Esophagus muscularis mucosa (tissue), 4 donors: ENCODE measurements at places on chromosomes 11 and 22. TPM values are rescaled to one million over a fixed set of nuclear protein-coding genes. Genes with fewer than 3 reads are reported as not detected.

The NXPE2 gene
- not detected for total RNA-seq

The PANX2 gene
- total RNA-seq, result 0.71 TPM

DNA sequence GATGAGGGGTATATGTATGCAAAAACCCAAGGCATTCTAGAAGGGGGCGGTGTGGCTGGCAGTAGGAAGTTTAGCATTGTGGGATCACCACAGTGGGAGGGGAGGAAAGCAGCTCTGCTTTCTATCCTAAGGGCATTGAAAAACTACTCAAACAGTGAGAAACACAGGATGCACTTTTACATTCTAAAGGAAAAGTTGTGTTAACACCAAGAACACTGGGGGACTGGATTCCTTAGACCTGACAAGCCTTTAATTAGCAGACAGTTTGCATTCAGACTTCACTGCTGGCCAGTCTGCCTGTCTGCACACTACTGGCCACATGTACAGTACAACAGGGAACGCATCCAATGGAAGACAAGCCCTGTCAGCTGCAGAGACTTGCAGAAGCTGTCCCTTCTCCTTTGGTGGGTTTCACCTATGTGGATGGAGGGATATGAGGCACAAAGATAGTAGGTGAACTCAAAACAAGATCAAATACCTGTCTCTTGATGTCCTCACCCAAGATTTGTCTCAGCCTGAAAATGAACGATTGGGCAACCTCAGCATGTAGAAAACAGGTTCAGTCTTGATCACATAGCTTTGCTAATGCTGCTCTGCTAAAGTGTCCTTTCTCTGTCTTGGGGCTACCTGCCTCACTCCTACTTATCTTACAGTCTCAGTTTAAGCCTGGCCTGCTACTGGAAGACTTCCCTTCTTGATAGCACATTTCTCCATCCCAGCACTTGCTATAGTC is 64.8 kb downstream of the TENM4 start:
- no peak for DNase-seq

GRCh38 chr11:21976210-21976609 is 216.7 kb upstream of the ANO5 start:
- DNase-seq, result no peak

The OTUB1 gene
- total RNA-seq, result 60.8 TPM

GRCh38 chr22:42360348-42360747 is 71.9 kb downstream of the NFAM1 start:
- no peak for DNase-seq

- DNase-seq, result no peak
Observed at GRCh38 chr22:38707346-38707745, 1.6 kb downstream of the GTPBP1 start.

- DNase-seq, result no peak
Observed at GRCh38 chr11:74777877-74778276, 29.2 kb downstream of the RNF169 start.

- no peak for DNase-seq
Observed at GRCh38 chr11:115872416-115872815, 368.2 kb upstream of the CADM1 start.

GRCh38 chr22:42933485-42934091 is 76.5 kb upstream of the ARFGAP3 start:
- no peak for DNase-seq

The CRYBB2 gene
- total RNA-seq, result 0.40 TPM

The OR51B4 gene
- not detected for total RNA-seq

The ANGPTL5 gene
- 1.0 TPM for total RNA-seq

DNA sequence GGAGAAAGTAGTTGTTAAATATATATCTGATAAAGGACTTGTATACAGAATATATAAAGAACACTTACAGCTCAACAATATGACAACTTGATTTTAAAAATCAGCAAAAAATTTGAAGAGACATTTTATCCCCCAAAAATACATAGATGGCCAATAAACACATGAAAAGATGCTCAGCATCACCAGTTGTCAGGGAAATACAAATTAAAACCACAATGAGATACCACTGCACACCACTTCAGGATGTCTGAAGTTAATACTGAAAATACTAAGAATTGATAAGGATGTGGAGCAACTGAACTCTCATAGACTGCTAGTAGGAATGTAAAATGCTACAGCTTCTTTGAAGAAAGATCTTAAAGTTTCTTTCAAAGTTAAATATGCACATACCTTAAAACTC is 49.2 kb downstream of the KREMEN1 start:
- no peak for DNase-seq

GRCh38 chr22:26646158-26646557 is 11.2 kb upstream of the MIAT start:
- DNase-seq, result no peak

GRCh38 chr11:9886595-9886994 is 222.7 kb downstream of the SWAP70 start:
- DNase-seq, result no peak

- no peak for DNase-seq
Observed at GRCh38 chr22:50209893-50210292, 9.1 kb downstream of the SELENOO start.

GRCh38 chr11:118774032-118774431 is 16.9 kb downstream of the DDX6 start:
- no peak for DNase-seq

GRCh38 chr22:25113316-25113721 is 86.3 kb upstream of the CRYBB3 start:
- DNase-seq, result no peak

The LINC01488 gene
- not detected for total RNA-seq

The GNG3 gene
- 0.65 TPM for total RNA-seq

GRCh38 chr11:10858439-10859325 is 829 bp upstream of the ZBED5 start:
- DNase-seq, result peak; percentile 93

The MIOX gene
- not detected for total RNA-seq

The IFT27 gene
- total RNA-seq, result 24.1 TPM

The KRTAP5-8 gene
- total RNA-seq, result not detected

- DNase-seq, result no peak
Observed at GRCh38 chr11:103529181-103529684, 420.0 kb downstream of the DYNC2H1 start.

The MS4A10 gene
- not detected for total RNA-seq

The TSKU gene
- total RNA-seq, result 48.0 TPM

- no peak for DNase-seq
Observed at GRCh38 chr22:19625331-19626041, 88.8 kb upstream of the SEPTIN5 start.

DNA sequence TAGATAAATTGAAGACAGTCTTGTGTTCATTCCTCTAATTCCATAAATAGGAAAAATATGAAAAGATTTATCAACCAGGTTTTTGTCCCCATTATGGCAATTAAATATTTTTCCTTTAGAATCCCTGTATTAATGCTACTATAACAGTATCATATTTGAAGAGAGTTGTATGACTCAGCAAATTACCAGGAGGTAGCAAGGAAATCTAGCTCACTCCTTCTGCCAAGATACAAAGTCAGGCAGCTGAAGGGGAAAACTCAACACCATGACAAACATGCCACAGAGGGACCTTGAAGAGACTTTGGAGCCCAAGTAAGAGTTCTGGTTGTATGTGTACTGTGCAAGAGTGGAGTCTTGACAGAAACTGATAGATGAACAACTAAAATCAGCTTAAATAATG is 143.3 kb downstream of the GUCY1A2 start:
- no peak for DNase-seq

- no peak for DNase-seq
Observed at GRCh38 chr11:17972987-17973386, 39.9 kb downstream of the SERGEF start.

GRCh38 chr11:11841116-11841722 is 553 bp upstream of the USP47 start:
- DNase-seq, result no peak

DNA sequence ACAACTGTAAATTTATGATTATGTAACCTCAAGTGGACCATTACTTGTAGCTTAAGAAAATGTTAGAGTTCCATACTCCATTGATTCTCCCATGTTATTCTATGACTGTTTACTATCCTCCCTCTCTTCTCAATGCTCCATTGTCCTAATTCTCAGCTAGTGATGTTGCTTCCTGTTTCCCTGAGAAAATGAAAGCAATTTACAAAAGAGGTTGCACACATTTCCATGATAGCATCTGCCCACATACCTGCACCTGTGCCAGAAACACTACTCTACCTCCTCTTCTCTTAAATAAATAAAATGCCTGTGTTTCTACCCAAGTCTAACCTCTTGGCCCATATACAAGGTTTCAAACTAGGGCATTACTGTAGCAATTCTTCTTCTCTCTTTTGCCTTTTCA is 1620.9 kb downstream of the FAM181B start:
- no peak for DNase-seq

The FGF4 gene
- total RNA-seq, result not detected

DNA sequence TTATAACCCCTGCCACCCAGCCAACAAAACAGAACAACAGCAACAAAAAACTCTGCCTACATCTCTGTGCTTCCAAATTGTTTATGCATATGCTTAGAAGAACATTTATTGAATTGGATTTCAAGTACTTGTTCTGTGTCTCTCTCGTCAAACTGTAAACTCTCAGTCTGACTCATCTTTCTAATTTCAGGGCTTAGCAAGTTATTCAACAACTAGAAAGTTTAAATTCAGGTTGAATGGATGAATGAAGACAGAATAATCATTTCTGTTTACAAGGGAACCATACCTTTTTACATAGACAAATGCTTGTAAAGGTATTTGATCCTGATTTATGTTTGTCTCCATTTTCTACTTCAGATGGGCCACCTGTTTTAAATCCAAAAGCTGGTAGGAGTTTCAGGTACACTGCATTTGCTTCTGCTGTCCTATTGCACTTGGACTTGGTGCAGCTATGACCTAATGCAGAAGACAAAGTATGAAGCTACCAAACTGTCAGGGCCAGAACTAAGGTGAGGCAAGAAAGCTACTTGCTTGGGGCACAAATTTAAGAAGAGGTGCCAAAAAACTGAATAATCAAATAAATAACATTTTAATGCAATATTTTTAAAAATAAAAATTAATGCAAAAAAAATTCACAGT is 1.6 kb upstream of the FBXO3 start:
- no peak for DNase-seq

DNA sequence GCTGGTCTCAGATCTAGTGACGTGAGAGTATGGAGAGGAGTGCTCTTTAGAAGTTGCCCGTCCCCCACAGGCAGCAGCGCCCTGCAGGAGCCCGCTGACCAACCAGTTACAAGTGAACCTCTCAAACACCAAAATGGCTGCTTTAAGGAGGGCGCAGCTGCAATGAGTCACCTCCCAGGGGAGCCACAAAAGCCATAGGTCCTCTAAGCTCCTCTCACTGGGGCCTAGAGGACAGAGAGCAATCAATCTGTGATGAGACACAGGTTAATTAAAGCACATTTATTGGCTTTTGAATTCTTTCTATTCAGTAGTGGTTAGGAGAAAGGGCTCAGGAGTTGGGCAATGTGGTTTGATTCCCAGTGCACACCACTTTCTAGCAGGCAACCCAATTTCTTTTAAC is 15.5 kb upstream of the RAPSN start:
- DNase-seq, result no peak

The CHRM4 gene
- total RNA-seq, result 1.5 TPM

DNA sequence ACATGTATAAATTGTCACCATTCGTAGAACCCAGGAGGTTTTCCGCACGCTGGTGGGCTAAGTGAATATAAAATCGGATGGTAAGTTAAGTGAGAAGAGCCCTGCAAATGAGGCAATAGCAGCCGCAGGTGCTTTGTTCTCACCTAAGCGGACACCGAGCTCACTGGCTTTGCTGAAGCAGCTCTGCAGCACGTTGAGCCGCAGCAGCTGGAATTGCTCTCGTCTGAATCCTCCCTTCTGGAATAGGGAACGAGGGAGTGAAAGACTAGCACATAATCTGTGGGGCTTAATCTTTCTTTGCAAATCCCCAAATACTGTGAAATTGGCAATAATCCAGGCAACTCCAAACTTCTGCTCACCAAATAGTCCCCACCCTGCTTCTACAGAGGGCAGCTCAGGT is 488.1 kb downstream of the NTM start:
- DNase-seq, result peak; percentile 45

GRCh38 chr11:113048820-113049768 is 87.9 kb downstream of the NCAM1 start:
- DNase-seq, result no peak

- no peak for DNase-seq
Observed at GRCh38 chr11:48020092-48020755, 39.9 kb downstream of the PTPRJ start.

DNA sequence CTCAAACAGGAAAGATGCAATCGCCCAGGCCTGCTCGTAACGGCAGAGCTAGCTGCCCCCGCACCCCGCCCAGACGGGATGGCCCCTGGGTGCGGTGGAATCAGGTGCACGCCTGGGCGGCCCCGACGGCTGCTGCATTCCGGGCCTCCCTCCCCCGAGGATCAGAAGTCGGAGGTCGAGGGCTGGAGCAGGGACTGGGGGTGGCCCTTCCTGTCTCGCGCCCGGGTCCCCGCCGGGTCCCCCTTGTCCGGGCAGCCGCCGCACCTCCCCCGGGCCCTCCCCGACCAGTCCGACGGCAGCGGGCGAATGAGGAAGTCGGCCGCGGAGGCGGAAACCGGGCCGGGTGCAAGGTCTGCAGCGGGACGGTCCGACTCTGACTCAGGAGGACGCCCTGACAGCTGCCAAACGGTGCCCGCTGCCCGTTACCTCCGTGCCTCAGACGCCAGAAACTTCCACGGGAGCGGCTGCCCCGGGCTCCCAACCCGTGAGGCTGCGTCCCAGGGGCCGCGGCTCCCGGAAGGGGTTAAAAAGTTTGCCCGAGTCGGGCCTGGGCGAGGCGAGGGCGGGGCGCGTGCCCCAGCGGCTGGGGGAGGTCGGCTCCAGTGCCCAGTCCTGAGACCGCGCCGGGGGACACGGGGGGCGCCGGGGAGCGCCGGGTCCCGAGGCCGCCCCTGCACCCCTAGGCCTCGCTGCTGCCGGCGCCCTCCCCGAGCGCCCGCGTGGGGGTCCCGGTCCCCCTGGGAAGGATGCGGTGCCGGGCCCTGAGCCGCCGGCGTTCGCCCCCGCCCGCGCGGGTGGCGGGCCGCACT is 663 bp downstream of the MYH9 start:
- DNase-seq, result no peak

The OR52L1 gene
- not detected for total RNA-seq

The EMID1 gene
- 1.0 TPM for total RNA-seq

- DNase-seq, result no peak
Observed at GRCh38 chr11:65640483-65641296, 2.8 kb downstream of the SIPA1 start.

The C1QTNF4 gene
- 2.2 TPM for total RNA-seq

The SBF1 gene
- total RNA-seq, result 56.1 TPM

- DNase-seq, result no peak
Observed at GRCh38 chr11:107851704-107852310, 6.8 kb downstream of the SLC35F2 start.

- no peak for DNase-seq
Observed at GRCh38 chr11:18581825-18582224, 6.7 kb downstream of the UEVLD start.

The SCN4B gene
- 3.7 TPM for total RNA-seq

GRCh38 chr22:43053176-43053575 is 36.0 kb downstream of the TTLL1 start:
- no peak for DNase-seq

DNA sequence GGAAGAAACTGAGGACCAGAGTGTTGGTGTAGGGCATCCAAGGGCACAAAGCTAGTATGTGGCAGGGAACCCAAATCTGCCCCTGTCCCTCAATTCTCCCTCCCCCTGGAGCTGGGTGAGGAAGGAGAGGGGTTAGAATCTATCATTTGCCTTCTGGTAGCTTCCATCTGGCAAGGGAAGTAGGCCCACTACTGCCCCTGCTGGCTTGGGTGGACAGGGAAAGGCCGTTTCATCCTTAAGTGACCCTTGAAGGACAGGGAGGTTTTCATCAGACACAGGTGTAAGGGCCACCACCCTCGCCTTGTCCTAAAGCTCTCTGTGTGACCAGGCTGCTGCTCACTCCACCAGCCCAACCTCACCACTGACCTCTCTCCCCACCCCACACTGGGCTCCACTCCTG is 22.1 kb downstream of the NECTIN1 start:
- DNase-seq, result no peak
